NB4 (cell line): ENCODE measurements at places on chromosomes 13 and 19.
A peak's percentile ranks its signal among the peaks of the same experiment; 100 is the strongest.

GRCh38 chr13:114065141-114065925 lies 67.1 kb downstream of the RASA3 start:
- DNase-seq, result peak; percentile 99

DNA sequence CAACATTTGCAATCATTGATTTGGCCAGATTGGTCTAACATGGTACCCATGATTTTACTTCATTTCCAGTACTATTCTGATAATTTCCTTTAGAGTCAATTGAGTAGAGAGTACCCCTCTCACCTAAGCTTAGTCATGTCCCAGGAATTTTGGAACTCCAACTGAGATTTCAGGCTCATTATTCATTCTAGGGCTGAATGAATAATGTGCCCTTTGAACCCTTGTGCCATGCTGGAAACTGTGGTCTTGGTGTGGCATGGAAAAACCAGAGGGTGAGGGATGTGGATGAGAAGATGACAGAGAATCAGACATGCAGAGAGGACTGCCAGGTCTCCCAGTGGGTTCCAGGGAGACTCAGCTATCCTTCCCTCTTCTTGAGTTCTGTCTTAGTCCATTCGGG lies 30.2 kb downstream of the ITM2B start:
- no peak for DNase-seq

DNA sequence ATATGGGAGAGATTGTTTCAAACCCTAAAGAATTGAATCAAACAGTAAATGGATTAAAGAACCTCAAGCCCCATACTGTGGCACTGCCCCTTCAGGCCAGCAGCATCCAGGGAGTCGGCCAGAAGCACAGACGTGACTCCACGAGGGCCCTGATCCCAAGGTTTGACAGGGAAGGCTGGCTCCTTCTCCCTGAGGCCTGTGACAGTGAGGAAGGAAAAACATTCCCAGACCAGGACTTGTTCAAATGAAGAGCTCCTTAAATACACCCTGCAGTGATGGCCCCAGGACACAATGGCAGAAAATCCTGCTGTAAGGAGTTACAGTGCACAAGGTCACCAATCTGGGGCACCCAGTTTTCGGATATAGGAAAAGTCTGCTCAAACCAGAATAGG lies 91.0 kb downstream of the COL4A1 start:
- DNase-seq, result no peak

GRCh38 chr13:100561599-100562204 lies 26.9 kb downstream of the GGACT start:
- no peak for DNase-seq

DNA sequence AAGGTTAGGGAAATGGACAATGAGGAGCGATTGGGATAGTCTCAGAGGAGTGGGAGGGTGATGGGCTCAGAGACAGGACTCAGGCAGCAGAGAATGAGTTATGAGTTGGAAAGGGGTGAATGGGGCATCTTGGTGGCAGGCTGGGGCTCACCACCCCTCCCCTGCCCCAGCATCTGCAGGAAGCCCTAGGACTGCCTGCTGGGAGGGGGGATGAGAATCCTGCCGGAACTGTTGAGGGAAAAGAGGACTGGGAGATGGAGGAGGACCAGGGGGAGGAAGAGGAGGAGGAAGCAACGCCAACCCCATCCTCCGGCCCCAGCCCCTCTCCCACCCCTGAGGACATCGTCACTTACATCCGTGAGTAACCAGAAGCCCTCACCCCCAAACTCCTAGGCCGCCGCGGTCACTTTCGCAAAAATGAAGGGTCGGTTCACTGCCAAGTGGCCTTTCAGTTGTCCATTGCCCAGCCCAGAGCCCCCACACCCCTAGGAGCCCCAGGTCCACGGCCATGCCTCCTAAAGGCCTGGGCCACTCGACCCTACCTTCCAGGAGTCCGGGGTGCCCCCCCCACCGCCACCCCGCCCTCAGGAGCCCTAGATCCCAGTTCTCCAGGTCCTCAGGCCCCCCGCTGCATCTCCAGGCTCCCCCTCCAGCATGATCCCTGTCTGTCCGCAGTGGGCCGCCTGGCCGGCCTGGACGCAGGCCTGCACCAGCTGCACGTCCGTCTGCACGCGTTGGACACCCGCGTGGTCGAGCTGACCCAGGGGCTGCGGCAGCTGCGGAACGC lies 764 bp downstream of the CLEC11A start:
- peak; percentile 52 for DNase-seq

GRCh38 chr19:35901055-35901644 lies 810 bp upstream of the NFKBID start:
- DNase-seq, result no peak

- DNase-seq, result peak; percentile 45
Observed at GRCh38 chr13:21022056-21022979, 39.1 kb downstream of the LATS2 start.

DNA sequence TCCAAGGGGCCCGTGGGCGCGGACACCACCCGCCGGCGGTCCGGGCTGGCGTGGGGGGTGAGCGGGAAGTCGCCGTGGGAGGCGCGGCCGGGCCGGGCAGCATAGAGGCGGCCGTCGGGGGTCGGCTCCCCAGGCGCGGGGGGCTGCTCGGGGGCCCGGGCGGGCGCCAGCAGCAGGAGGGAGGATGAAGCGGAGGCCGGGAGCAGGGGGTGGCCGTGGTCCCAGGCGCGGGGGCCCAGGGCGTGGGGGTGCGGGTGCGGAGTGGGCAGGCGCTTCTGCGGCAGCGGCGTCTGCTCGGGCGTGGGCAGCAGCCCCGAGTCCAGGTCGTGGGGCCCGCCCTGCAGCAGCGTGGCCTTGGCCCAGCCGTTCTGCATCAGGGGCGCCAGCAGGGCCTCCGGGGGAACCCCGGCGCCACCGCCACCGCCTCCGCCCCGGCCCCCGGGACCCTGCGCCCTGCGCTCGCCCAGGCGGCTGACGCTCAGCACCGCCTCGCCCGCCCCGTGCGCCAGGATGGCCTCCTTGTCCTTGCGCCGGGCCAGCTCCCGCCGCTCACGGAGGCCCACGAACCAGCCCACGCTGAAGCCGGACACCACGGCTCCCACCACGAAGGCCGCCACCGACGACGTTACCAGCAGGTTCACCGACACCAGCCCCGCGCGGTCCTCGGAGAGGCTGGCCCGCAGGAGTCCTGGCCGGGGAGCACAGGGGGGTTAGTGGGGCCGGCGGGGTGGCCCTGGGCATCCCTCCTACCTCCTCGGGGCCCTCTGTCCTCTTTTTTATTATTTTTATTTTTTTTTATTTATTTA lies 4.2 kb upstream of the LRG1 start:
- DNase-seq, result peak; percentile 33

DNA sequence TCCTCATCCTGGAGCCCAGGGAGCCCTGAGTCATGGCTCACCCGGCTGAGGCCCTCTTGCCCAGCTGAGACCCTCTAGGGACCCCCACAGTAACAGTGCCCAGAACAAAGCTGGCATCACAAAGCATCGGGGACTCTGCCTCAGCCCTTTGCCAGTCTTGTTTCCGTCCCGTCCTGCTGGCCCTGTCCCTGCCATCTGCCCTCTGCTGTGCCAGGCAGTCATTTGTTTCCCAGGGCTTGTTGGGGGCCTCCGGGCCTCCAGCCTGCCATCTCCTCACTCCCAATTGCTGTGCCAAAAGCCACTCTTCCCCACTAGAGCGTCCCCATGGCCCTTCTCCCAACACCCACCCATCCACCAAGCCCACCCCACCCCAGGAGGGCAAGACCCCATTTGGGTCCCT lies 64.2 kb downstream of the SMARCA4 start:
- no peak for DNase-seq

DNA sequence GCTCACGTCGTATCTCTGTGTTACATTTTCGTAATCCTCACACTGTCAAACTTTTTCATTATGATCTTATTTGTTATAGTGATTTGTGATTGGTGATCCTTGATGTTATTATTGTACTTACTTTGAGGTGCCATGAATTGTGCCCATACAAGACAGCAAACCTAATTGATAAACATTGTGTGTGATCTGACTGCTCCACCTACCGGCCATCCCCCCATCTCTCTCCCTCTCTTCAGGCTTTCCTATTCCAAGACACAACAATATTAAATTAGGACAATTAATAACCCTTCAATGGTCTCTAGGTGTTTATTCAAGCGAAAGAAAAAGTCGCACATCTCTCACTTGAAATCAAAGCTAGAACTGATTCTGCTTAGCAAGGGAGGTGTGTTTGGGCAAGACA lies 349.3 kb downstream of the RBM26 start:
- no peak for DNase-seq

DNA sequence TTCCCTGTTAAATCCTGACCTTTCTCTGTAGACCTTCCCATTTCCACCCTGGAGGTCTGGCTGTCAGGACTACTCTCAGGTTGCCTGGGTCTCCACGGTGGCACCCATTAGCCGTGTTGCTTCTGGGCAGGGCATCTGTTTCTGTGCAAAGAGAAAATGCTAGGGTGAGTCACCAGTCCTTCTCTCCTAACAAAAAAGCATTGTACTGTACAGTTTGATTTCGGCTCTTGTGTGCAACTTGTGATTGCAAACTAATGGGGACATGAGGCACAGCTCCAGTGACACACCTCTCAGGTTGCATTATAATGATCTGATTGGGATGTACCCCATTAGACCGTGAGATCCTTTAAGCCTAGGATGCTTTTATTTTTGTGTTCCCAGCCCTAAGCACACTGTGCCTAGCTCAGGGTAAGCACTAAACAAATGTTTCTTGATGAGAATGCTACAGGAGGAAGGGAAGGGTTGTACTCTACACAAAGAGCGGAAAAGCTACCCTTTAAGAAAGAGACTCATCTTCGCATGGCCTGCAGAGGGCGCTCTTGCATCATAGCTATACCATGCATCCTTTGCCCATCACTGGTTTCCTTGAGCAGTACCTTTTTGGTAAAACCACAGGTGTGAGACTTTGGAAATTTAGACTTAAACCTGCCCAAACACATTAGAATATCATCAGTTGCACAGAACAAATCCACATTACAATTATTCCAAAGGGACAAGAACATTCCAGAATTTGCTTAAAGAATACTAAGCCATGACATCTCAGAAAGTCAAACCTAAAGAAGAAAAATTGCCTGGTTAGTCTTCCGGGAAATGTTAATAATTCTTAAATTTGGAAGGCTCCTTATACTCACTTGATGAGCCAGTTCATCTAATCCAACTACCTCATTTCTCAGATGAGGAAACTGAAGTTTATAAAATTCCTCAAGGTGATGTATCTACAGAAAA lies 20.3 kb upstream of the TRIM13 start:
- peak; percentile 85 for DNase-seq

- DNase-seq, result no peak
Observed at GRCh38 chr19:28603453-28603852, 609.5 kb downstream of the UQCRFS1 start.

DNA sequence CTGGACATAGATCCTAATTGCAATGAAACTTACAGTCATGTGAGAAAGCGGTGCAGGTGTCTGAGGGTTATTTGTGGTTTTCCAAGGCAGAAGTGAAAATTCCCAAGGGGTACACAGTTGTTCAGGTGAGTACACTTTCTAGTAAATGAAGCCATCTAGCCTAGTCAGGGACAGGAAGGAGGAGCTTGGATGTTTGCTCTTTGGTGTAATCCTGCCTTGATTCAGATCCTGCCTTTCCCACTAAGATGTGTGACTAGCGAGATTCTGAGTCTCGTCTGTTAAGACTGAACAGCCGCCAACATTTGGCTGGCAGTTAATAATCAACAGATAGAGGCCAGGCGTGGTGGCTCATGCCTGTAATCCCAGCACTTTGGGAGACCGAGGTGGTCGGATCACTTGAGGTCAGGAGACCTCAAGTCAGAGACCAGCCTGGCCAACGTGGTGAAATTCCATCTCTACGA lies 2.5 kb downstream of the RPS9 start:
- DNase-seq, result no peak

DNA sequence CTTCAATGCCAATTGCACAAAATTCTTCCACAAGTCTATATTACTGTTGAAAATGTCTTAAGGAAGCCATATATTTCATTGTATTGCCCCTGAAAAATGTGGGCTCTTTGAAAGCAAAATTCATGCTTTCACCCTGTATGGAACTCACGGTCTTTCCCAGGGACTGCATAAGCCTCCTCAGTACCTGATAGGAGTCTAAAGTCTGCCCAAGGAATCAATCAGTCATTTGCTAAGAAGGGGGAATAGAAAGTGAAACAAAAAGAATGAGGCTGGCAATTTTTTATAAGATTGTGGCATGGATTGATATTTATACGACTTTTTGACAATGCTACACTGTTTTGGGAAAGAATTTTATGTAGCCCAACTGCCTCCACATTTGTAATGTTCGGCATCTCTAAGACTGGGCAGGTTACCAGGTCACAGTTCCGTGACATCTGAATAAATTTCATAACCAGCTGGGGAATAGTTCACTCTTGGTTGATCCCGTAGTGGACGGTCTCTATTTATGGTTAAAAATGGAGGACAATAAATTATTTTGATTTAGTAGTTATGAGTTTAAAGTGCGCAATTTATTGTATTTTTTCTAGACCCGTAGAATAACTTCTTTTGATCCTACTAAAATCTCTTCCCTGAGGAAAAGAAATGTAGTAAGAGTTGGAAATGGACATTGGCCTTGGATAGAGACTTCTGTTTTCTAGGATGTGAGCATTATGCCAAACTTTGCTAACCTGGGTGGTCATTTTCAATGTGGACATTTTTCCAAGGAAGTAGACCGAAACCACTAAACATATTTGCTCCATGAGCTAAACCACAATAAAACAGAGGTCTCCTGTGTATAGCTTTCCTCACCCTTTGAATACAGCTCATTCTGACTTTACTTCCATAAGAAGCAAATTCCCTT lies 1585.4 kb downstream of the EFNB2 start:
- DNase-seq, result no peak

DNA sequence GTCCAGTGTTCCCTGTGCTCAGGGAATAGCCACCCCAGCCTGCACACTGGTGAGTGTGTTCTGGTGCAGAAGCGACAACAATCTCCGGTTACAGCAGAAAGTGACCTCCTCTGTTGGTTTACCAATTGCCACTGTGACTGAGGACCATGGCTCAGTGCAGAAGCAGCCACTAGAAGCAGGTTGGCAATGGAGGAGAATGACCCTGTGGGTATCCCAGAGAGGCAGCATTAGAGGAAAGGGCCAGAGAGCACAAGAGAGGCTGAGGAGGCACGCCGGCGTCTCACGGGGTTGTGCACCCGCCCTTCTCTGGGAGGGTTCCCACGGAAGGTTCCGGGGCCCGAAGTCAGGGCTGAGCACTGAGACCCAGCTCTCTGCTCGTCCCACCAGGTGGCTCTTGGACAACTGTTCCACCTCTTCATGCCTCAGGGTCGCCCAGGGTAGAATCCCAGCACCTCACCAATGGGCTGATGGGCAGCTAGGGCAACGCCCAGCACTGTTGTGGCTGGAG lies 14.0 kb downstream of the PROZ start:
- DNase-seq, result no peak

GRCh38 chr19:55442372-55442961 lies 633 bp downstream of the SHISA7 start:
- no peak for DNase-seq

DNA sequence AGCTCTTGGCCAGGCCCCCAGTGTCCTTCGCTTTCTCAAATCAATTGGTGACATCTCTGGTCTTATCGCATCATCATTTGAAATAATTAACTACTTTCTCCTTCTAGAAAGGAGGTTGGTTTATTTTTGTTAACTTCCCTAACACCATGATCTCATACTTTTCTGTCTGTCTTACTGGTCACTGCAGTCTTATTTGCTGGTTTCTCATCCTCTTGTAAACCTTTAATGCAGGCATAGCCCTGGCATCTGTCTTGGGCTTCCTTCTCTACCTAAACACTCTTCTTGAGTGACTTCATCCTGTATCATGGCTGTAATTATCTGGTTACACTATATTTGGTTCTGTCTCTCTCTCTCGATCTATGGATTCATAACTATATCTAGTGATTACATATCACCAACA lies 152.8 kb downstream of the CYSLTR2 start:
- DNase-seq, result no peak

GRCh38 chr19:48510421-48511268 lies 990 bp downstream of the LMTK3 start:
- DNase-seq, result peak; percentile 88
